Stimulated activated CD8-positive, alpha-beta memory T cell treated with anti-CD3 and anti-CD28 coated beads, Interleukin-15, amount 100 ng/mL, for 24 hours (primary cell): ENCODE measurements at places on chromosomes 2 and 18.
A peak's percentile ranks its signal among the peaks of the same experiment; 100 is the strongest.

DNA sequence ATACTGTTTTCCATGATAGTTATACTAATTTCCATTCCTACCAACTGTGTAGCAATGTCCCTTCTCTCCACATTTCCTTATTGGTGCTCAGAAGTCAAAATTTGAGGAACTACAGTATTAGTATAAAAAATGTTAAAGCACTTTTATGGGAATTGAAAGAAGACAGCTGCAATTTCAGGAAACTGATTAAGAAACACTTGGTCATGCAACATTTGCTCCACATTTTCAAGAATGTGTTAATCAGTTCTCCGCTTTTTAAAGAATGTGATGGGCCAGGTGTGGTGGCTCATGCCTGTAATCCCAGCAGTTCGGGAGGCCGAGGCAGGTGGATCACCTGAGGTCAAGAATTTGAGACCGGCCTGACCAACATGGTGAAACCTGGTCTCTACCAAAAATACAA lies 33.6 kb upstream of the MGAT4A start:
- DNase-seq, result no peak

GRCh38 chr2:152031747-152032306 lies 67.0 kb downstream of the CACNB4 start:
- no peak for DNase-seq

- DNase-seq, result no peak
Measured at GRCh38 chr18:48676346-48676745, 137.5 kb downstream of the CTIF start.

DNA sequence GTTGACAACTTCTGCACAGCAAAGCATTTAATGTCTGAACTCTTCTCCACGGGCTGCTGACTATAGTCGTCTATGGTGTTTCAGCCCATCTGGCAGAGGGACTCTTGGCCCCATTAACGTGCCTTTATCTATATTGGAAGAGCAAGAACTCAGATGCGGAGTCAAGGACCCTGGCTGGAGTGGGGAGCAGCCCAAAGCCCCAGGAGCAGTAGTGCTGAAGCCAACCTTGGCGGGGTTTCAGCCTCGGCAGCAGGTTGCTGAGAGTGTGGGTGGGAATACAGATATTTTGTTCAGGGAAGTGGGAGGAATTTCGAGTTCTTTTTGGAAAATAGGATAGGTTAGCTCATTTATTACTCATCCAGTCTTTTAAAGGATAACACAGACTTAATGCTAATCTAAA lies 34.2 kb downstream of the TMEM17 start:
- no peak for DNase-seq

DNA sequence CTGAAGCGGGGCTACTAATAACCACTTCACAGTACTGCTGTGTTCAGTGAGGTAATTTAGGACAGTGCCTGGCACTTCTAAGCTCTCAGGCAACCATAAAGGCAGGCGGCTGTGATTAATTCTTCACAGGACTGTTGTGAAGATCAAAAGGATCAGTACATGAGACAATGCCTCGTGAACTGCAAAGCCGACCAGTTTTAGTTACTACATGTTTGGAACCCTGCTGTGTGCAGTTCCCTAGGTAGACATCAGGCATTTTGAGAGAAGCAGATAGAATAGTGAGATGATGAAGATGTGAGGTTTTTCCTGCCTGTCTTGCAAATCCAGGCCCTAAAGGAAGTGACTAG lies 19.1 kb downstream of the EFHD1 start:
- DNase-seq, result no peak

DNA sequence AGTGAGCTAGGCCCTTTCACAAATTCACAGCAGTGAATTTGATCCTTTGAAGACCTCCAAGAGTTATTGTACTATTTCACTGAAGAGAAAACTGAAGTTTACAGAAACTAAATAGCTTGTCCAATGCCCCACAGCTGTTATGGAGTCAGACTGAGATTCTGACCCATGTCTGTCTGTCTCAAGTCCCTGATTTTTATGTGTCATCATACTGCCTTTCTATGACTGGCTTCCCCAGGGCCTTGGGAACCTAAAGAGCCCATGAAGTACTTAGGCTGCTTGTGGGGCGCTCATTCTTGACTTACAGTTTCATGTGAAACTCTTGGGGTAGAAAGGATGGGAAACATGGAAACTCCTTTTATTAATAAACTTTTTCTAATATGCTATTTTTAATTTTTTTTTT lies 107.7 kb downstream of the ATL2 start:
- DNase-seq, result no peak

GRCh38 chr2:223306371-223306770 lies 254.4 kb downstream of the KCNE4 start:
- no peak for DNase-seq

DNA sequence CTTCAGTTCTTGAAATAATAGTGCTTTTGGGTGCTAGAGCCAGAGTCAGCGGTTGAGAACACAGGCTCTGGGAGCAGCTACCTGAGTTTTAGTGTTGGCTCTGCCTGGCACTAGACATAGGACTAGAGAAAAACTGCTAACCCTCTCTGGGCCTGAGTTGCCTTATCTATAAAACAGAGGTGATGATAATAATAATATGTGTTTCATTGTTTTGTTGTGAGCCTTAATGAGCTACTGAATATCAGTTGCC lies 391.7 kb downstream of the PTPRM start:
- no peak for DNase-seq

- DNase-seq, result no peak
Measured at GRCh38 chr2:170465241-170465640, 249.9 kb upstream of the SP5 start.

GRCh38 chr2:212539072-212539880 lies 674 bp upstream of the ERBB4 start:
- no peak for DNase-seq

DNA sequence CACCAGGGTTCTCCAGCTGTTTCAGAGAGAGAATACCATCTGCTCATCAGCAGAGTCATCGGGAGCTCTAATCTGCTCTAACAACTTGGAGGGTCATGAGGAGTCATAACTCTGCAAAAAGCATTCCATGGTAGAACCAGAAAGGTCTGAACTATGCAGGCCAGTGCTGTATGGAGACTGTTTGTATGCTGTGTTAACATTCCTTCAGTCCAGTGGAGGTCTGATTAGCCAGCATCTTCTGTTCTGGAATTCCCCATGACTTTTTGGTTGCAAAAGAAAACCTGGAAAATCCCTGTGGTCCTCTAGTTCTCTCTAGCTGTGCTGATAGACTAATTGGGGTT lies 9.4 kb upstream of the ITGB6 start:
- DNase-seq, result no peak

- DNase-seq, result no peak
Measured at GRCh38 chr2:24307961-24308360, 52.4 kb downstream of the ITSN2 start.

DNA sequence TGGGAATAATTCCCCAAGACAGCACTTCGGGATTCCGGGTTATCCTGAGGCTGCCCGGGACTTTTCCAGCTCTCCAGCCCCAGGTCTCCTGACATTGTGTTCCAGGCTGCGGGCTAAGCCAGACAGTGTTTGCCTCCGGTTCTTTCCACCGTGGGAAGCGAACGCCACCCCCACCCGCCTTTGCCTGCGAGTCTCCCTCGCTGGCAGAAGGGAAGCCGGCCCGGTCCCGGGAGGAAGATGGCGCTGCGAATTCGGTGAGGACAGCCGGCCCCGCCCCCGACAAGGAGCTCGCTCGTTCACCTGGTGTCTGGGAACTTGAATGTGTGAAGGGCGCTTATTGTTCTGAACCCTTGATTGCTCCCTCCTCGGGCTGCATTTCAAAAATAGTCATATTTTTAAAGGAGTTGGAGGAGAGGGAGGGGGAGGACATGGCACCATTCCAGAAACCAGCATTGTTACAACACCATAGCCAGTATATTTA lies 2.9 kb downstream of the LRATD1 start:
- no peak for DNase-seq

- no peak for DNase-seq
Measured at GRCh38 chr2:241223211-241224017, 34.9 kb downstream of the ANO7 start.

DNA sequence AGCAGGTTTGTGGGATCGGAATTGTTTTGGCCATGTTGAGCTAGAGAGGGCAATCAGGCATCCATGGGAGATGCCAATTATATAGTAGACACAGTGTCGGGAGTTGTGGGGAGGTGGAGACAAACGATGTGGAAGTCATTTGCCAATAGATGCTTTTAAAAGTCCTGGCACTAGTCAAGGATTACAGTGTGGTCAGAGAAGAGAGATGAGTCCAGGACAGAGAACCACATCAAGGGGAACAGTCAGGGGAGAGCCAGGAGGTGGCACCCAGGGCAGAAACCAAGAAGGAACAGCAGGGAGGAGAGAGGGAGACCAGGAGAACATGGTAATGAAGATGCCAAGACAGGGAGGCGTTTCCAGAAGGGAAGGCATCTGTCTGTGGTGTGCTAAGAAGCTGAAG lies 81.2 kb downstream of the ARL4C start:
- no peak for DNase-seq

- no peak for DNase-seq
Measured at GRCh38 chr2:133431289-133431688, 137.0 kb downstream of the NCKAP5 start.

DNA sequence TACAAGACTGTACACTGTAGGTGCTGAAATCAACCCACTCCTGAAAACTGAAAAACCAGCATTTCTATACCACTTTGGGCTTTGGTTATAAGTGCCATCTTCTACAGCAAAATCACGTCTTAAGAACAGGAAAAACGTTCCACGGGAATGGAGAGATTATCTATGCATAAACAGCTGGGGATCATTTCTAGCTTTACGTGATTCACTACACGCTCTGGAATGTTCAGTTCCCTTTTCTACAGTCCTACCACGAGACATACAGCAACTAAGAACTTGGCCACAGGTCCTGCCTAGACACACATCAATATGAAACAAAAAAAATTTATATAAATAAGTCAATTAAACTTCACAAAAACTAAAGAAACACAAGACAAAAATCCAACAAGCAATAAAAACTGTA lies 3.6 kb downstream of the CXCR4 start:
- no peak for DNase-seq

DNA sequence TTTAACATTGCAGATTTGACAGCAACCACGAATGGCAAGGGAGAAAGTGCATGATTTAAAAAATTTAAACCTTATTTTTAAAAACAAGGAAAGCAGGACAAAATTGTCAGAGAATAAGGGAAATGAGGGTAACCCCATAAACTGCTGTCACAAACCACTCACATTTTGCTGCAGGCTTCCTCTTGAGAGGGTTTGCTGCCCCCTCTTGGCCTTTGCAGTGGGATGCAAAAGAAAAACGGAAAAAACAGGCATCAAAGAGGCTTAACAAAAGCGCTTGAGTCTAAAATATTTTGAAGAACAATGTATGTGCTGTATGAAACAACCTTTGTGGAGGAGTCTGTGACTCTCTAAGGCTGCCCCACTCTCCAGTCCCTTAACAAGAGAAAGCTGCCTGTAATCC lies 91.6 kb downstream of the TMX3 start:
- DNase-seq, result no peak

DNA sequence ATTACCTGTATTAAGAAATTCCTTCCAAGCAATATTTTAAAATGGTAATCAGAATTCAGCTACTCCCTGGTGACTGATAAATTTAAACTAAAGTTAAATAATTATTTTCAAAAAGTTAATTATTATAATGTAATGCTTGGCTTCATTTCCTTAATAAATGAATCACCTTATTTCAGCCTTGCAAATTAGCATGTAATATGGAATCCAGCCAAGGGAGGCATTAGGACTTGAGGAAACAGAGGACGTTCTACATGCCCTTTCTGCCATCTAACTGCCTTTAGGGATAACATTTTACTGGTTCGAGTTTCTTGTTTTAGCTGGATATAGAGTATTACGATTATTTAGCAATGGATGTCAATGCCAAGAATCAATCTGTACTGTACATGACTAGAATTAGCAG lies 636.3 kb downstream of the TSN start:
- no peak for DNase-seq

DNA sequence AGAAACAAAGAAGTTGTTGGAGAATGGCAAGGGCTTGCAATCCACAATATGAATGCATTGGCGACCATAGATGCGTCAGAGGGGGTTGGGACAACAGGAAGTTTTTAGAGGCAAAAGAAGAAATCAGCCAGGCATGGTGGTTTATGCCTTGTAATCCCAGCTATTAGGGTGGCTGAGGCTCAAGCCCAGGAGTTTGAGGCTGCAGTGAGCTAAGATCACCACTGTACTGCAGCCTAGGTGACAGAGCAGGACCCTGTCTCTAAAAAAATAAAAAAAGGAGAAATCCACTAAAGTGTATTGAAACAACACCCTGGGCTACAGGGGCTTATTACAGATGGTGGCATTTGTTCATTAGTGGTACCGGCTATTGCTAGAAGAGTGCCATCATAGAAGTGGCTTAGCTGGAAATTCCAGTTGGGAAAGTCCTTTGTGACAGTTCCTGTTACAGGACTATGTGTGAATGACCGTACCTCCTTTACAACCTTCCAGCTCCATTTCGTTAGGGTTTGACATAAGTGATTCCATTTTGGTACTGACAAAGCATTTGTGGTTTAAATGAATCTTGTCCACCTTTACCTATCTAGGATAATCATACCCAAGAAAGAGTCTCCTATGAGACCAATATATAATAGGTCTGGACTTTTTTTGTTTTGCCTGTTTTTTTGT lies 10.7 kb upstream of the WDSUB1 start:
- DNase-seq, result no peak

GRCh38 chr18:3652380-3653262 lies 202.6 kb downstream of the TGIF1 start:
- peak; percentile 8 for DNase-seq

DNA sequence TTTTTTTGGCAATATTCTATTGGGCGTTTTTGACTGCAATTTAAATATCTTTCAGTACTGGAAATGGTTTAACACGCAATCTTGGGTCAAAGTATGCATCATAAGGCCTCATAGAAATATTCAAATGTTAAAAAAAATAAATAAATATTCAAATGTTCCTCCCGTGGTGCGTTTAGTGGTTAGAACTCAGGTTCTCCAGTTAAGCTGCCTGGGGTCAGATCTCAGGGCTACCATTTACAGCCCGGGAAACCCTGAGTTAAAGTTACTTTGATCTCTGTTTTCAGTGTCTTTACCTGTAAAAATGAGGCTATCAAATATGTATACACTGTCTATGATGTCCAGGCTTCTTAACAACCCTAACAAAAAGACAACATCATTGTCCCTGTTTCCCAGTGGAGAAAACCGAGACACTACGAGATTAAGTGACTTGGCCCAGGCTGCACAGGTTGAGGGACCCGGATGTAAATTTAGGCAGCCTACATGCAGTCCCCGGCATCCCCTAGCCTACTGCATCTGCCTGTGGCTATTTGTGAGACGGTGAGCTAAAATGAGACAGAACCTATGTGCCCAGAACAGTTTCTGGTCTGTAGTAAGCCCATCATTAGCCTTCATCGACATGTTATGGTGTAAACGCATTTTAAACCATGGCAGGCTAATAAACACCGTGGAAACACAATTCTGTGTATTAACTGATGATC lies 1.7 kb downstream of the FHL2 start:
- DNase-seq, result no peak

DNA sequence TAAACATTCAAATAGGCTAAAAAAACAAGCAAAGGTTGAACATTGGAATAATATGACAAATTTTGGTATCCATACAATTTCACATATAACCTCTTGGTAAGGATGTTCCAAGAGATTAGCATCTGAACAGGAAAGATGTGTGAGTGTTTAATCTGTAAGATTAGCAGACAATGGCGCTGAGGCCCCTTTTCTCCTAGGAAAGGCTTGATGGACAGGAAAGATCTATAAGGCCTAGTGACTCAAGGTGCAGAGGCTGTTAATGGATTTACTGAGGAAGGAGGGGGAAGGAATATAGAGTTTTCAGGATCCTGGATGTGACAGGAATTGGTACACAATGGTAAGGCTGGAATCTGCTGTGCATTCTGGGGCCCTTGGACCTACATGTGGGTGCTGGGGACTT lies 48.1 kb upstream of the SMAD2 start:
- DNase-seq, result no peak

- DNase-seq, result no peak
Measured at GRCh38 chr2:3210257-3210656, 167.4 kb downstream of the EIPR1 start.
